Activated T-cell treated with anti-CD3 and anti-CD28 coated beads for 1 hour (primary cell): ENCODE measurements at places on chromosomes 16 and 17.

GRCh38 chr17:83086199-83086880 is 6.9 kb downstream of the METRNL start:
- DNase-seq: no peak

GRCh38 chr16:64426131-64426666 is 695.7 kb downstream of the CDH11 start:
- DNase-seq: no peak

DNA sequence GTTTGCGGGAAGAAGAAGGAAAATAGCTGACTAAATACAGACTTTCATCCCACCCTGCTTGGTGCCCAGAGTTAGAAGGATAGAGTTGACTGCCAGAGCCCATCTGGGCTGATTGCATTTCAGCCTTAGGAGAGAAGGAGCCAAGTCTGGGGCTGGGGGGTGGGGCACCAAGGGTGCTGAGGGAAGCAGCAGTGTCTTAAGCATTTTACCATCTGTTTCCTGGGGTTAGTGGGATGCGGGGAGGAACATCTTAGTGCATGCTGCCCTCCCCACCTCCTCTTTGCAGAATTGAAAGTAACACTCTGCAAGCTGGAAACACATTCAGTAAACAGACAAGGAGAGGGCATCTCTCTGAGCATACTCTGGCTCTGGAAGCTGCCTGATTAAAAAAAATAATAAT is 1.5 kb upstream of the ARL5C start:
- DNase-seq: no peak

GRCh38 chr17:50699410-50699809 is 8.3 kb downstream of the ANKRD40 start:
- DNase-seq: no peak

GRCh38 chr17:68627956-68628575 is 26.9 kb upstream of the FAM20A start:
- no peak for DNase-seq

DNA sequence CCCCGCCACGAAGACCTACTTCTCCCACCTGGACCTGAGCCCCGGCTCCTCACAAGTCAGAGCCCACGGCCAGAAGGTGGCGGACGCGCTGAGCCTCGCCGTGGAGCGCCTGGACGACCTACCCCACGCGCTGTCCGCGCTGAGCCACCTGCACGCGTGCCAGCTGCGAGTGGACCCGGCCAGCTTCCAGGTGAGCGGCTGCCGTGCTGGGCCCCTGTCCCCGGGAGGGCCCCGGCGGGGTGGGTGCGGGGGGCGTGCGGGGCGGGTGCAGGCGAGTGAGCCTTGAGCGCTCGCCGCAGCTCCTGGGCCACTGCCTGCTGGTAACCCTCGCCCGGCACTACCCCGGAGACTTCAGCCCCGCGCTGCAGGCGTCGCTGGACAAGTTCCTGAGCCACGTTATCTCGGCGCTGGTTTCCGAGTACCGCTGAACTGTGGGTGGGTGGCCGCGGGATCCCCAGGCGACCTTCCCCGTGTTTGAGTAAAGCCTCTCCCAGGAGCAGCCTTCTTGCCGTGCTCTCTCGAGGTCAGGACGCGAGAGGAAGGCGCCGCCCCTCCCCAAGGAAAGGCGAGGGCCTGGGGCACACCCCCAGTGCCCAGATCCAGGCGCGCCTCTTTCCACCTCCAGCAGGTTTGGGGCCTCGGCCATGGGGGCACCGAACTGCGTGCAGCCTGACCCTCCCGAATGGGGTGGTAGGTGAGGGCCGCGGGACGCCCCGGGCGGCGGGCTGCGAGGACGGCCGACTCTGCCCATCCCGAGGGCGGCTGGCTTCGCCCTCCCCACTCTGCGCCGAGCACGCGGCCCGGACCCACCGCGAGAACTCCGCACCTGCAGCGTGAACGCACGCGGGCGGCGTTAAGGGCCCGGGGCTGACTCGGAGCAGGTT is 664 bp downstream of the HBQ1 start:
- peak; percentile 81 for DNase-seq

- DNase-seq: no peak
These were observed 606.2 kb downstream of the WWOX start for GRCh38 chr16:78705694-78706093.

- no peak for DNase-seq
These were observed 177.2 kb downstream of the FOXL1 start for GRCh38 chr16:86755571-86756006.

- no peak for DNase-seq
These were observed 2.3 kb downstream of the TMEM186 start for GRCh38 chr16:8795091-8795490.

- DNase-seq: no peak
These were observed 28.7 kb downstream of the ADGRG5 start for GRCh38 chr16:57571098-57571497.

GRCh38 chr16:67215706-67216105 is 11.2 kb upstream of the TMEM208 start:
- DNase-seq: no peak

DNA sequence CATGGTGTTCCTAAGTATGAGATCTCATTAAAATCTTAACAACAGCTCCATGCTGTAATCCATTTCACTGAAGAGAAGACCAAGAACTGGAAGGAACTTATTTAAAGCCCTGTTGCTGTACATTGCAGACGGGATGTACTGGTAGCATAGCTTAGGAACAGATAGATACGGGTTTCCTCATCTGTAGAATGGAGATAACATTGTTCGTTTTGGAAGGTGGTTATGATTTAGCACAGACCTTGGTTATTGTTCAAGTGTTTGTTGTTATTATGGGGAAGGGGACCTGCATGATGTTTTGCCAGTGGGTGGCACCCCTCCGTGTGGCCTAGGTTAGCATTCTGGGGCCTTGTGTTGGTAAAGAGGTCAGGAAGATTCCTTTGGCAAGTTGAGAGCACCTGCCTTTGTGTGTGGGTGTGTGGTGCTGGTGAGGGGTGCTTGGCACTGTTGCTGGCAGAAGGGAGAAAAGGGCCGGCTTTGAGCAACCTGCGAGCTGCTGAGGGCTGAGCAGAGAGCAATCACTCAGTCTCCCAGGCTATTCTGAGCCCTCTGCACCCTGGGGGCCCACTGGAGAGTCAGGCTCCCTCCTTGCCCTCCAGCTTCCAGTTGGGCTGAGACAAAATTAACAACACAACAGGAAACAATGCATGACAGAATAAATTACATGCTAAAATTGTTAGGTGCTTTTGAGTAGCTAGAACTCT is 2.3 kb downstream of the TAOK2 start:
- DNase-seq: no peak

- peak; percentile 1 for DNase-seq
These were observed 308 bp downstream of the GTF3C1 start for GRCh38 chr16:27549464-27549745.

- DNase-seq: no peak
These were observed 484.2 kb downstream of the HS3ST4 start for GRCh38 chr16:26175944-26176343.

GRCh38 chr17:38731526-38732294 is 1.6 kb downstream of the CISD3 start:
- no peak for DNase-seq

GRCh38 chr16:89476379-89476778 is 14.0 kb downstream of the ANKRD11 start:
- DNase-seq: no peak

- no peak for DNase-seq
These were observed 20.1 kb upstream of the ABCC3 start for GRCh38 chr17:50614471-50615051.
